Stimulated activated CD4-positive, alpha-beta T cell treated with anti-CD3 and anti-CD28 coated beads, Interleukin-12 subunit alpha, Interleukin-12 subunit beta, amount 100 ng/mL, for 48 hours (primary cell): ENCODE measurements at places on chromosomes 16 and 17.

GRCh38 chr17:17497845-17498520 is 1.8 kb upstream of the RASD1 start:
- no peak for DNase-seq

- DNase-seq: no peak
Observed at GRCh38 chr17:17570140-17570797, 21.2 kb downstream of the PEMT start.

DNA sequence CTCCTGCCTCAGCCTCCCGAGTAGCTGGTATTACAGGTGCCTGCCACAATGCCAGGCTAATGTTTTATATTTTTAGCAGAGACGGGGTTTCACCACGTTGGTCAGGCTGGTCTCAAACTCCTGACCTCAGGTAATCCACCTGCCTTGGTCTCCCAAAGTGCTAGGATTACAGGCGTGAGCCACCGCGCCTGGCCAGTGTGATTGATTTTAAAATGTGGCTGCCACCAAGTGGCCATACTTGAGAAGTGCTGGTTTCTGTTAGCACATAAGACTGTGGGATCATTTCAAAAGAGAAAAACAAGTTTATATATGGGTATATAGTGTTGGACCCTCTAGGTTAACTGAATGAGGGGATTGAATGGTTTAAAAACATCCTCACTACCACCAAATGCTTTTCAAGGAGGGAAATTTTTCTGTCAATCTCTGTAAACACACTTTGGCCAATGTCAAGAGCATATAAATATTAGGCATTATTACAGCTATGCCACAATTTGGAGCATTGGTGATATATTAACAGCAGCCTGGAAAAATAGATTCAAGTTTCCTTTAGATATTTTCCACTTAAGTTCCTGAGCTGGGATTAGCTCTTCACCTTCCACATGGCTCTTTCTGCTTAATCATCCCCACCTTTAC is 13.5 kb upstream of the DHRS13 start:
- DNase-seq: no peak

DNA sequence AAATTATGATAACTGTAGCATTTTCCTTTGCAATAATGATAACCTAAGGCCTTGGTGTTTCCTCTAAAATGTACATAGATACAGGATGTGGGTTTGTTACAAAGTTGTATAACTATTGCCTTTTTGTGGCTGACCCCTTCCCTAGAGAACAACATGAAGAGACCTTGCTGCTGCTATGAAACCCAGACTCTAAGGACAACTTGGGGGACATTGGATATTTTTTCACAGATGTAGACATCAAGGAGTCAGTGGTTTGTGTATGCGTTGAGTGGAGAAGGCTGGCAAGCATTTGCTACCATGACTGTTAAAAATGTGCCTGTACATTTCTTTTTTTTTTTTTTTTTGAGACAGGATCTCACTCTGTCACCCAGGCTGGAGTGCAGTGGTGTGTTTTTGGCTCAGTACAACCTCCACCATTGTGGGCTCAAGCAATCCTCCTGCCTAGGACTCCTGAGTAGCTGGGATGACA is 12.3 kb downstream of the HMOX2 start:
- no peak for DNase-seq

DNA sequence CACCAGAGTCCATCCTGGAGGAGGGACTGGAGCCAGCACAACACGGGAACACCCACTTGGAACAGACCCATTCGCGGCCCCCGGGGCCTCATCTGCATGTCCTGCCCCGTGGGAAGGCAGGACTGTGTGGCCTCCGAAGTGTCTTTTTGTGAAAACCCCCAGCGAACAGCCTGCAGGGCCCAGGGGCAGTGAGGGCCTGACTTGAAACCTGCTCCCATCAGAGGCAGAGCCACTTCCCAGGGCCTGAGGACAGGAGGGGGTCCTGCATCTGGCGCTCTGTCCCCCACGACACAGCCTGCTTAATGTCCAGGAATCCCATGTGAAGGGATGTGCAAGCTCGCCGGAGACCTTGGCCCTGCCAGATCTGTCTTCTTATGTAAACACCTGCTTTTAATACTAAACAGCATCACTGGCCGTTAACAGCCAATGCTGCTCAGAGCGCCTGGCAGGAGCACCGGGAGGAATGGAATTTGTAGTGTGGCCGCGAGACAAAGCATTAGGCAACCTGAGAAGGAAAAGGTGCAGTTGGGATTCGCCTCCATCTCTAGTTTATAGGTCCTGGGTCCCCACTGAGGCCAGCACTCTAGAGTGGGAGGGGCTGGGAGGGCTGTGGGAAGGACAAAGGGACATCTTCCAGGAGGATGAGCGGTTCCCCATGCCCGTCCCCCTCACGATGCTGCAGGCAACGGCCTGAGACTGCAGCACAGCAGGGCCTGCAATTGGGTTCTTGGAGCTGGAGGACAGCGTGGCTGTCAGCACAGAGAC is 9.6 kb upstream of the EVPL start:
- DNase-seq: no peak

DNA sequence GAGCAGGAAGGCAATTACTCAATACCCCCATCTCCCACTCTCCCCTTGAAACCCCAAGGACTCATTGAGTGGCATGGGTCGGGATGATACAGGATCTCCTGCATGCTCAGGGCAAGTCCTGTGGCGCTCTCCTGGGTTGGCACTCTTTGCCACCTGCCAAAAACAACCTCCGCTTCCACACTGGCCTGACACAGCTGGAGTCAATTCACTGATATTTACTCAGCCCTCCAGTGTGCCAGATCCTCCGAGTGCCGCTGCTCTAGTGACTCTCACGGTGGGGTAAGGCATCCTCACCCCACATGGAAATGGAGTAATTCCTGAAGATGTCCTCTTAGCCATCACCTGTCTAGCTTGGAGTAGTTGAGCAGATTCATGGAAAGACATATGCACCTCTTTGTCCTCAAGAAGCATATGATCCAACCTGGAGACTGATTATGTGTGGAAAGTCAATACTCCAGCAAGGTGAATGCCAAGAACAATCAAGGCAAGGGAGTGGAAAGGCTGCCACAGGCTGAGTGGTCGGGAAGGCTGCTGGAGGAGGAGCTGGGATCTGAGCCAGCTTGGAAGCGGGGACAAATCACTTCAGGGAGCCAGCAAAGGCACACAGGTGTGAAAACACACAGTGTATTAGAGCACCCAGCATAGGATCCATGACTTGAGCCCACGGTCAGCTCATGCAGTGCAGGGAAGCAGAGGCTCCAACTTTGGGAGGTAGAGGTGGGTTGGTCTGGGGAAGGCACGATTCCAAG is 12.6 kb upstream of the GOSR2 start:
- DNase-seq: no peak

- DNase-seq: no peak
Observed at GRCh38 chr16:57530522-57531252, 5.7 kb downstream of the CCDC102A start.

GRCh38 chr16:81635063-81635937 is 143.8 kb upstream of the PLCG2 start:
- no peak for DNase-seq

GRCh38 chr17:4533523-4534504 is 21.4 kb downstream of the MYBBP1A start:
- DNase-seq: no peak

GRCh38 chr16:9154567-9155410 is 63.3 kb downstream of the HAPSTR1 start:
- DNase-seq: no peak
